ENCODE measurements at places on chromosomes 2 and 18.
A peak's percentile ranks its signal among the peaks of the same experiment; 100 is the strongest.

GRCh38 chr18:28575123-28575522, 398.2 kb upstream of the CDH2 start:
- DNase-seq, result no peak

GRCh38 chr18:38933910-38934510, 1368.4 kb upstream of the CELF4 start:
- no peak for DNase-seq

DNA sequence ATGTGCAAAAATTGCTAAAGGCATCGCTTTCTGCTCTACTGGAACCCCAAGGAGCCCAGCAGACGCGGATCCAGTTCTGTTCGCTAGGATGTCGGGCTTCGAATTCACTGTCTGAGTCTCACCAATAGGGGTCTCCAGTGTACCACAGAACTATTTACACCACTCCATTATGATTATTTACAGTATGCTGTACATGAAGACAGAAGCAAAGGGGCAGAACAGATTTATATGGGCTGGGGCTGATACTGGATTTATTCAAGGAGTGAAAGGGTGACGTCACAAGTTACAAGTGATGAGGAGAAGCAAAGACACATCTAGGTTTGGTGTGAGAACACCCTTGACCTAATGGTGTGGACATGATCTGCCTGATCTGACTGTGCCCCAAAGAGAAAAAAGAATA, 185.3 kb upstream of the ATP5MC3 start:
- DNase-seq, result no peak

GRCh38 chr2:10504370-10504993, 56.4 kb upstream of the ODC1 start:
- DNase-seq, result no peak

DNA sequence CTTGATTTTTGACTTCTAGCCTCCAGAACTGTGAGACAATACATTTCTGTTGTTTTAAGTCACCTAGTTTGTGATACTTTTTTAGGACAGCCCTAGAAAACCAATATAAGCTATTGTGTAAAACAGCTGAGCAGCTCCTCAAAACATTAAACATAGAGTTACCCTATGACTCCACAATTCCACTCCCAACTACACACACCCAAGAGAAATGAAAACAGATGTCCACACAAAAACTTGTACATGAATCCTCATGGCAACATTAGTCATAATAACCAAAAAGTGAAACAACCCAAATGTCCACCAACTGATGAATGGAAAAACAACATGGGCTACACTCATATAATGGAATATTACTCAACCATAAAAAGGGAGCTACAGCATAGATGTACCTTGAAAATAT, 32.6 kb downstream of the TNS1 start:
- no peak for DNase-seq

DNA sequence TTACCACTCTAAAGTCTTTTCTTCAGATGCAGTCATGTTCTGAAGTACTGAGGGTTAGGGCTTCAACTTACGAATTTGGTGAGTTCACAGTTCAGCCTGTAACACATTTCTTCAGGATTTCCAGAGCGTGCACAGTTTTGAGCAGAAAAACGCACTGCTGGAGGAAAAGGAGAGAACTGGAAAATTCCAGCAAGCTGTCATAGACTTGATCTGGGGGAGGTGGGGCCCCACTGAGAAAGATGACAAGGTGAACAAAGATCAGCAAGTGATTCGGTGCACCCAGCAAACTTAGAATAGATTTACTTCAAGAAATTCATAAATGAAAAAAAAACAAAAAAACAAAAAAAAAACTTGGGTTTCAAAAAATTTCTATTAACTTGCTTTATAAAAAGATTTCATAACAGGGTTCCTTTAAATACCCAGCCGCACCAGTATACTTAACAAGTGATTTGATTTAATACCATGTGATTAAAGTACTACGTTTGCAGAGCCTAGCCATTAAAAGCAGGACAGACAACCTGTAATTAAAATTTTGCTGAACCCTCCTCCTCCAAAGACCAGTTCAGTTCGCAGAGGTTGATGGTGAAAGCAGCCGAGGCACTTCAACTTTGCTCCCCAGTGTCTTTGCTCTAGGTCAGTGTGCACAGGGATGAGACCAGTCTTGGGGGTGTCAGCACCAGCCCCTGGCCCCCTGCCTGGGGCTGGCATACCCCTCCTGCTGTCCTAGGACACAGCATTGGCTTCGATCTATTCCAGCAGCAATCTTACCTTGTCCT, 30.5 kb downstream of the CTIF start:
- DNase-seq, result no peak

GRCh38 chr2:238942726-238943300, 94.9 kb downstream of the TWIST2 start:
- DNase-seq, result no peak

GRCh38 chr2:43707255-43708015, 31.2 kb upstream of the C1GALT1C1L start:
- no peak for DNase-seq

DNA sequence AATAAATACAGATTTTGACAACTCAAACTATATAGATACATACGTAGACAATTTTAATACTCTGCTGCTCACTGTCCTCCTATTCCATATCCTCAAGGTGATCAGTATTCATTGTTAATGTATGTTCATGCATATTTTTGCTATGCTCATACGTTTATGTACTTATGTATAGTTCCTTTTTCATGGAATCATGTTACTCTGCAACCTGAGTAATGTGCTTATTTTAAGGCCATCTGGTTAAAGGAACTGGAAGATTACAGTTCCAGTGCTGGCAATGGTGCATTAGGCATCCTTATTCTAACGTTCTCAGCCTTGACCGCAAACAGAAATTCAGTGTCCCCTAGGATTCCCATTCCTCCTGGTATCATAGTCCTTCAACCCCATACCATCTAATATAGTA, 385.0 kb upstream of the TNP1 start:
- DNase-seq, result no peak

DNA sequence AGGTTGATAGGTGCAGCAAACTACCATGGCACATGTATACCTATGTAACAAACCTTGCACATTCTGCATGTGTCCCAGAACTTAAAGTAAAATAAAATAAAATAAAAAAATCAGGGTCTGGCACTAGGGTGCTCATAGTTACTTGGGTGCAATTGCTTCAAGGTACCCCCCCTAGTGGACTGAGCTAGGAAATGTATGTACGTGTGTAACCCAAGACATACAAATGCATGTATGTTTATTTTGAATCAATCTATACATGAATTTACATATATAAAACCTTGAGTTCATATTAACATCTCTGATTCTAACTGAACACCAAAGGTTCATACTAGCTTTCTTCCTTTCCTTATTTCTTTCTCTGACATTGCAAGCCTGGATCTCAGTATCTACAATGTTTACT, 51.5 kb downstream of the USP37 start:
- DNase-seq, result no peak

GRCh38 chr2:188979187-188980114, 5.3 kb downstream of the COL3A1 start:
- DNase-seq, result no peak

- DNase-seq, result no peak
Observed at GRCh38 chr2:84126530-84126929, 332.6 kb downstream of the SUCLG1 start.

DNA sequence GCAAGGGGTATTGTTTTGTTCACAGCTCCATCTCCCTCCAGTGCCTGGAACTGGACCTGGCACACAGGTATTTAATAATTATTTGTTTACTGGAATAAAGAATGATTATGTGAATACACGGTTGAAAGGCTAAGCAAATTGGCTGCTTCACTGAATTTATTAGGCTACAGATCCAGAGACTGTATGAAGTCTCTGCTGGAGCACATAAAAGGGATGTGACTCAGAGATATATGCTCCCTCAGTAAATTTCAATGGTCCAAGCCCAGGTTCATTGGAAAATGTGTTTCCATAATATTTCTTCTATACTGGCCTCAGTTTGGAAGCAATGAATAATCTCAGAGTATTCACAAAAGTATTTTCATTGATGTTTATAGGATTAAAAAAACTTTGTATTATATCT, 121.5 kb upstream of the SCN1A start:
- DNase-seq, result no peak

GRCh38 chr2:126733795-126734194, 77.8 kb downstream of the GYPC start:
- DNase-seq, result no peak

- DNase-seq, result no peak
Observed at GRCh38 chr2:238424313-238424700, 2.4 kb upstream of the ASB1 start.

- DNase-seq, result no peak
Observed at GRCh38 chr2:230668939-230669303, 43.7 kb upstream of the CAB39 start.

- no peak for DNase-seq
Observed at GRCh38 chr18:59725142-59725541, 27.9 kb upstream of the CCBE1 start.

GRCh38 chr2:174697255-174697654, 67.0 kb downstream of the CHRNA1 start:
- DNase-seq, result peak; percentile 38

DNA sequence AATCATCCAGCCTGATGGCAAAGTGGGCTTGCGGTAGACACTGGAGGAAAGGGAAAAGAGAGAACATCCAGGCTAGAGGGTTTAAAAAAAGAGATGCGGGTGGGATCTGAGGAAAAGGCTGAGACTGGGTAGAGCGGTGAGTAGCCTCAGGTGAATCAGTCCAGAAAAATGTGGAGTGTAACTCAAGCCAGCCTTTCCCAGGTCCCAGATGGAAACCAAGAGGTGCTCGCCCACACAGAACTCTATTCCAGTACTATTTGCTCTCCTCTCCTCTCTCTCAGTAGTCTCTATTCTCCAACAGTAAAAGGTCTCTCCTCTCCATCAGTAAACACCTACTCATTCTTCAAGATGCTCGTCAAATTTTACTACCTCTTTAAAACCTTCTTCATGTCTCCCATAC, 38.3 kb upstream of the NRP2 start:
- no peak for DNase-seq

DNA sequence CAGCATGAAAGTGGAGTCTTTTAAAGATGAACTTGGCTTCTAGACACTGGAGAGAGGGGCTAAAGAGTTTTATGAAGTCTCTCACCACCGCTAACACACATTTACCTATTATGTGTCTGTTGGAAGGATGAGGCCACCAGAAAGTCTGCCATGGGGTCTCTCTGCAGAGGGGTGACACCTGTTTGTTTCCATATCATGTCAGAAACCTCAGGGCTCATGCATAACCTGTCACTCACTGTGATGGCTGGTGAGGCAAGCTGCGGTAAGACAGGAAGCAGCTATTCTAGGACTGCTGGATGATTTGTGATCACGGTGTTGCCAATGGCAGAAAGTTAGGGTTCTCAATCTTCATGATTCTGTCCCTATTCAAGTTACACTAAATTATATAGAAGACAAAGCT, 60.8 kb upstream of the DNMT3A start:
- DNase-seq, result no peak

DNA sequence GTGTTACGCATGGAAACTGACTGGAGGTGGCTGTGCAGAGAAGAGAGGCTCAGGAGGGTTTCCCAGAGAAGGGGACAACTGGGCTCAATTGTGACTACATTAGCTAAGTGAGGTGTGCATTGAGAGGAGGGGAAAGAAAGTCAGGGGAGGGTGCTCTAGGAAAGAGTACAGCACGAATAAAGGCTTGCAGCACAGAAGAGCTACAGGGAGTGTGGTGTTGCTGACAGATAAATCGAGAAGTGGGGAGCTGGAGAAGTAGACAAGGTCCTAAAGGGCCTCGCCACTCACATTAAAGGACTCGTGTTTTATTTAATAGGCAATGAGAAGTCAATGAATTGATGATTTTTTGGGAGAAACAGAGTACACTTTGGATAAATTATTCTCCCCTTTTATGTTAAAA, 65.7 kb upstream of the CTAGE1 start:
- DNase-seq, result no peak

- no peak for DNase-seq
Observed at GRCh38 chr2:136932700-136933099, 167.4 kb downstream of the THSD7B start.

DNA sequence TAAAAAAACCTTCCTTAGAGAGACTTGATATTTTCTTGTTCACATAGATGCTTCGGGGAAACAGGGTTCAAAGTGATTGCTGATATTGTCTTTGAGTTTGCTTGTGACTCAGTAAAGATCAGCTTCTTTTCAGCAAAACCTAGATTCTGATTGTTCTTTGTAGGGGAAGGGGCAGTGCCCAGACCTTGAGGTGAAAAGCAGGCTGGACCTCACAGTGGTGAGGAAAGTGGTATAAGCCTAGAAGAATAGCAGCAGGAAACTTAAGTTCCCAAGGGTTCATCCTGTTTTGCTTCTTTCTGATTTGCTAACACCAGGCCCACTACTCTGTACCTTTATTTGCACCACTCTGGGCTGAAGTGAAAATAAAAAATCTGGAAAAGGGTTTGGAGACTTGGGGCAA, 20.9 kb downstream of the UBXN4 start:
- DNase-seq, result no peak

GRCh38 chr2:165825041-165825440, 31.0 kb upstream of the GALNT3 start:
- DNase-seq, result no peak

DNA sequence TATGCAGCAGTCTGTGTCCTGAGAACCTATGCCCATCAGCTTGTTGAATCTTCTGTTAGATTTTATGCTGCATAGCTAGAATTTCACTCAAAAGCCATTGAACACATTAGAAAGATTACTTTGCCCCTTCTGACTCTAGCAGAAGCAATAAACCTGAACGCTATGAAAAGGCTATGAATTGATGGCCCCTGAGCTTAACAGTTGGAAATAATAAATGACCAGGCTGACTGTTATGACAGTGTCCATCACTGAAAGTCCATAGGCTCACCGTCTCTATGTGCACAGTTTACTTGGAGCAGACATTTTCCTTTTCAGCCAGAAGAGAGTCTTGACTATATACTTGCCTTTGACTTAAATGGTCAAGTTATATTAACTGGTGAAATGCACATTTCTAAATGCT, 1618.8 kb upstream of the ACVR2A start:
- DNase-seq, result no peak

DNA sequence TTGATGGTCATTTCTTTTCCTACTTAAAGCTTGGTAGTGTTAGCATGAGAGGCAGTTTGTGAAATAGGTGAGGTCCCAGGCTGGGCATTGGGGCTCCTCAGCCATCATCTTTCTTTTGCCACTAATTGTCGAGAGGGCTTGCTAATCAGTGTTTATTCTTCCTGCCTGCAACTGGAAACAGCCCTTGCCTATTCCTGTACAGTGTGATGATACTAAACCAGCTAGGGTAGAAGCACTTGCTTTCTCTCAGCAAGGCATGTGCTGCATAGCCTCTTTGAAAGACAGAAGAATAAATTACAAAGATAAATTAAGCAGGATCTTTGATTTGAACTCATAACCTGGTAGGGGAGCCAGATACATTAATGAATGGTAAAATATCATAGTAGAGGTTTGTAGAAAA, 16.6 kb upstream of the GPBAR1 start:
- DNase-seq, result no peak

DNA sequence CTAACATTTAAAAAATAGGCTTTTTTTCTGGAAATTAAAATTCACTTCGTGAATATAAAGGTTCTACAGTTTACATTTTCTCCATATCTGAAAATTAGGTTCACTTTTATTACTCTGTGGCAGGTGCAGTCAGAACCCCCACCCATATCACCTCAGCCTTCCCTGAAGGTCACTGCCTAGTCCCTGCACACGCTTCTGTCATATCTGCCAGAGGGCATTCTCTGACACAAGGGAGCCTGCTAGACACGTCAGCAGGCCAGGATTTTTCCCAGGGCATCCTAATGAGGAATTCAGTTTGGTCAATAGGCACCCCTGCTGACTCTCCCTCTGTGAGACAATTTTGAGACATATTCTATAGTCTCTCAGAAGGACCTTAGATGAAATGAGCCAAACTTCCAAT, 475.7 kb upstream of the PKDCC start:
- DNase-seq, result no peak

- DNase-seq, result no peak
Observed at GRCh38 chr2:23698721-23699579, 228.0 kb downstream of the ATAD2B start.
